ENCODE measurements at places on chromosomes 3 and 15.

DNA sequence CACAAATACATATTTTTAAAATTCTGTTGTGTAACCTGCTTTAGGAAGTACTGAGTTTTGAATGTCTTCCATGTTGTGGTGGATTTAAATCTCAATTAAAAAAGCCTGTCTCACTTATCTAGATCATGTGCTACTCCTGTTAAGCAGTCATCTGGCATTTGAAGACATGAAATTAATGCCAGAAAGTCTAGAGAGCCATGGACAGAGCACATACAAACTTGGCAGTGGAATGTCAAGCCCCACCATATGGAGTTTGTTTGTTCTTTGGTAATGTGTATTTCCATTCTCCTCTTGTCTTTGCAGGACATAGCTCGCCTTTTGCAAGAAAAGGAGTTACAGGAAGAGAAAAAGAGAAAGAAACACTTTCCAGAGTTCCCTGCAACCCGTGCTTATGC is 39.3 kb upstream of the UTS2B start:
- DNase-seq = no peak

- DNase-seq = no peak
Observed at GRCh38 chr3:127974226-127974625, 59.2 kb downstream of the KBTBD12 start.

DNA sequence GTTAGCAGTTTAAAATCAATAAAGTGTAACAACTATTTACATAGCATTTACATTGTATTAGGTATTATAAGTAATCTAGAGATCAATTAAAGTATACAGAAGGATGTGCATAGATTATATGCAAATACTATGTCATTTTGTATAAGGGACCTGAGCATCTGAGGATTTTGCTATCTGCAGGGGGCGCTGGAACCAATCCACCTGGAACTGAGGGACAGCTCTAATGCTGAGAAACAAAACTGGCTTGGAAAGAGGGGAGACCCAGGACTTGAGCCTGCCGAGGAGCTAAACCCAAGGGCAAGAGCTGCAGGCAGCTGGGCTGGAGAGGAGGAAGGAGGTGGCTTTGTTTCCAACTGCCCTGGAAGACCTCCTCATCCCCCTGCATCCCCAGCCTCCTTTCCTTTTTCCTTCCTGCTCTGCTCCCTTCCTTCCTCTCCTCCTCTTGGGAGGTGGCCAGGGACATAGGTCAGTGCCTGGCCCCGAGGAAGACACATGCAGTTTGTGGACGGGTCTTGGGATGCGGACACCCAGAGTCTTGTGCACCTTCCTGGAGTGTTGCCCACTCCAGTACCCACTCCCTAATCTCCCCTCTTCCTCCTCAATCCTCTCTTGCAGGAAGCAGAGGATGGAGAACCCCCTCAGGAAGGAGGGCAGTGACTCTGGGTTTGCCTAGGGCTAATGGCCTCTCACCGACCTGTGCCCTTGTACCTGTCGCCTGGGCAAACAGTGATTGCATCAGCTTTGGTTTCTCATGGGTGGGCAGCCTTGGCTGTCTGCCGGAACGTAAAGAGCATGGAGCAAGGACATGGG is 825 bp upstream of the RTP3 start:
- DNase-seq = peak; percentile 11

DNA sequence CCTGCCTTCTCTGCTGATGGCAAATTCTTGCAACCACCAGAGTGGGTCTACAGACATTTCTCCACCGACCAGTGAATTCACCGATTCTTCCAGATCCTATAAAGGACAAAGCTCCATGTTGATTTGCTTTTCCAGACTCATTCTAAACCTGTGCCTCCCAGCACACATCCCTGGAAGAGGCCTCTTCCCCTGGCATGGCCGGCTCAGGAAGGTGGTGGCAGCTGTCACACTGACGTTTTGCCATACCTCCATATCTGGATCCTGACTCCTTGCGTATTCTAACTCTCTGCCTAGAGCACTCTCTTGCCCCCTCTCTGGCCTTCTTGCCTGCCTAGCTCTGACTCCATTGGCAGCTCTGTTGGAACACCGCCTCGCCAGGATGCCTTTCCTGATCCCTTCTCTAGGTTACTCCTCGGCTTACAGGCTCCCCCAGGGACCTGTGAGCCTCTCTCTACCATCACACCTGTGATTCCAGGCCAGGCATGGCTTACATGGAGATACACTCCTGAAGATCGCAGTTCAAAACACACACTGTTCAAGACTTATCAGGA is 31.0 kb downstream of the SLCO2A1 start:
- DNase-seq = no peak

DNA sequence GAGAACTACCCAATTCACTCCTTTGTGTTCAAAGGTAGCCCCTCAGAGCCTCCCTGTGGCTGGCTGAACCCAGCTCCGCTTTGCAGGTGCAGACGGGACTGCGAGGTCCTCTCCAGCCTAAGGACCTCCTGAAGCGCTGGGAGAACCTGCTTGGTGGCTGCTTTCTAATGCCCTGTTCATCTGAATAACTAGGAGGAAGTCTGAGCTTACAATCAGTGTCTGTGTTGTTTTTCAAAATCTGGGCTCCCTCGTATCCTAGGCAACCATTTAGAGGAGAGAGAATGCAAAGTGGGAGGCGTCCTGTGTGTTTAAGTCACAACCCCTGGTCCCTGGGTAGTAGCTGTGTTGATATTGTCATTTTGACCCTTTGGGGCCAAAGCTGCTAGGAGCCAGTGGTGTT is 99.9 kb downstream of the GABRG3 start:
- DNase-seq = no peak

DNA sequence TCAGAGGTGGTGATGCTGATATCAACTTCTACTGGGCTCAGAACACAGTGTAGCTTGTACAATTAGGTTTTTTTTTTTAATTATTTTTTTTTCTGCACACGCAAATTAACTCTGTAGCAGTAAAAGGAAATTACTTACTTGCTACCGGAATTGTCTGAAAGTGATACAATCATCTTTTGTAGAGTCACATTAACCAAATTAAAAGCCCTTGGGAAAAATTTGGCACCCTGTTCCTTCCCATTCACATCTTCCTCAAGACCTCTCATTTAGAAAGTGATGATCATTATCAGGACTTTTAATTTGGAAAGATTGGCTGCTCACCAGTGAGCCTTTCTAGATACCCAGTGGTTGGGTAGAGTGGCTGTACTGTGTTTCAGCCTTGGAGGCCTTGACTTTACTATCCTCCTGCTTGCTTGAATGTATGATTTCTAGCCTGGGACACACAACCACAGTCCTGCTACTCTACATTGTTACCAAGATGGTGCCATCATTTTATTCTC is 158.3 kb downstream of the ECT2 start:
- DNase-seq = no peak

GRCh38 chr3:155995525-155996370 is 124.6 kb upstream of the KCNAB1 start:
- DNase-seq = no peak

GRCh38 chr3:114519415-114519814 is 225.6 kb downstream of the TIGIT start:
- DNase-seq = no peak

GRCh38 chr15:60379525-60380274 is 18.1 kb downstream of the ANXA2 start:
- no peak for DNase-seq

DNA sequence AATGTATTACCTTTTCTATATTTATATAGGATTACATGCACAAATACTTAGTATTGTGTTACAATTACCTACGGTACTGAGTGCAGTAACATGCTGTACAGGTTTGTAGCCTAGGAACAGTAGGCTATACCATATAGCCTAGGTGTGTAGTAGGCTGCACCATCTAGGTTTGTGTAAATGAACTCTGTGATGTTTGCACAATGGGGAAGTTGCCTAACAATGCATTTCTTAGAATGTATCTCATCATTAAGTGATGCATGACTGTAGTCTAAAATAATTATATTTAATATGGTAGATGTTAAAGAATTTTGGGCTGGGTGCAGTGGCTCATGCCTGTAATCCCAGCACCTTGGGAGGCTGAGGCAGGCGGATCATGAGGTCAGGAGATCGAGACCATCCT is 281.0 kb downstream of the KLF13 start:
- no peak for DNase-seq

DNA sequence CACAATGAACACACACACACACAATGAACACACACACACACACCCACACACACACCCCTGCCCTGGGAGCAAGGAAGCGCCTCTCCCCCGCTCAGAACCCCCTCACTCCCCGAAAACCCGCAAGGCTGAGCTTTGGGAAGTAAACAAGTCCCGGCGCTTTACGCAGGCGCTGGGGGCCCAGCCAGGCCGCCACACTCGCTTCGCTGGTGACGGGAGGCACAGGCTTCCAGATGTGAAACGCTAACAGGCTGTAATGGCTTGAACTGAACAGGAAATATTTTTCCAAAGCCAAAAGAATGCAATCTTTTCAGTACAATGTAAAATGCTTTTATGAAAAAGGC is 122.7 kb upstream of the IGF1R start:
- no peak for DNase-seq

DNA sequence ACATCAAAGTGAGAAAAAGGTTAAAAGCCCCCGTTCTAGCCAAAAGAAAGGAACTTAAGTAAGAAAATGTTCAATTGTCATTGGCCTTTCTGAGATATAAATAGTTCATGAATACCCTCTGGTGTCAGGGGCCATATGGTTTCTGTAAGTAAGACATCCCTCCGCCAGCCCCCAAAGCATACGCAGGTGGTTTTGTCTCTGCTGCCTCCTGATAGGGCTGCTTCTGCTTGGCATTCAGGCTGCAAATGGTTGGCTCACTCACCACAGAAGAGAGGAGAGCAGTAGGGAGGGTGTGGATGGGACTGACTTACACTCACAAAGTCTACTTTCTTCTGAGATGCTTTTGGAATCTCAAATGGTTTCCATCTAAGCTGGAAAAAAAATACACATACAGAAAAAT is 29.8 kb downstream of the HGD start:
- DNase-seq = no peak

DNA sequence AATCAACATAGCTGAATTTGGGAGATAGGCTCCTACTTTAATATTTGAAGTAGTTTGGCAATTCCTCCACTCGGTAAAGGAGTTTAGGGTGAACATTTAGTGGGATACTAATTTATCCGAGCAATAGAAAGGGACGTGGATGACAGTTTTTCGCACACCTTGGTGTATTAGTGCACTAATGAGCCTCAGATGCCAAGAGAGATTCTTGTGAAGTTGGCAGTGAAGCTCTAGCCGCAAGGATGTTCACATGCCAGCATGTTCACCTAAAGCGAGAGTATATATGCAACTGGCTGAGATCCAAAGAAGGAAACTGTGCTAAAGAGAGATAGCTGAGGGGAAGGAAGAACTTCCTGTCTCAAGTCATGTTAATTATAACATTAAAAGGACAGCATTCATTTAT is 58.5 kb downstream of the TGFBR2 start:
- DNase-seq = no peak

- no peak for DNase-seq
Observed at GRCh38 chr3:126267169-126267975, 87.0 kb upstream of the ALDH1L1 start.

GRCh38 chr15:75729326-75730069 is 16.9 kb upstream of the CSPG4 start:
- DNase-seq = no peak

GRCh38 chr3:143010024-143010423 is 8.7 kb downstream of the U2SURP start:
- DNase-seq = no peak

DNA sequence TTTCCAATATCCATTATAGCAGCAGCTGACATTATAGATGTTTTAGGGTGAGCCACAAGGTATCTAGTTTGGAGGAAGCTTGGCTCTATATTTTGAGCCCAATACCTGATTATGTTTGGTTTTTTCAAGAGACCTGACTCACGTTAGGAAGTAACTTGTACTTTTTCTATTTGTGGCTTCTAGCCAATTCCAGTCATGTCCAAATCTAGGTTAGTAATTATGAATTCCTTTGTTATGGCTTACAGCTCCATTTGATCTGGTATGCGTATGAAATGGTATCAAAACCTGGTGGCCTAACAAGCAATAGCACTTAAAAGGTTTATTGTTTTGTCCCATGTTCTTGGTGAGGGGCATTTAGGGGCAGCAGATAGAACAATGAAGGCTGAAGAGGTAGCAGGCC is 115.9 kb downstream of the TOP2B start:
- no peak for DNase-seq

- DNase-seq = no peak
Observed at GRCh38 chr3:27287052-27287451, 82.1 kb downstream of the NEK10 start.

DNA sequence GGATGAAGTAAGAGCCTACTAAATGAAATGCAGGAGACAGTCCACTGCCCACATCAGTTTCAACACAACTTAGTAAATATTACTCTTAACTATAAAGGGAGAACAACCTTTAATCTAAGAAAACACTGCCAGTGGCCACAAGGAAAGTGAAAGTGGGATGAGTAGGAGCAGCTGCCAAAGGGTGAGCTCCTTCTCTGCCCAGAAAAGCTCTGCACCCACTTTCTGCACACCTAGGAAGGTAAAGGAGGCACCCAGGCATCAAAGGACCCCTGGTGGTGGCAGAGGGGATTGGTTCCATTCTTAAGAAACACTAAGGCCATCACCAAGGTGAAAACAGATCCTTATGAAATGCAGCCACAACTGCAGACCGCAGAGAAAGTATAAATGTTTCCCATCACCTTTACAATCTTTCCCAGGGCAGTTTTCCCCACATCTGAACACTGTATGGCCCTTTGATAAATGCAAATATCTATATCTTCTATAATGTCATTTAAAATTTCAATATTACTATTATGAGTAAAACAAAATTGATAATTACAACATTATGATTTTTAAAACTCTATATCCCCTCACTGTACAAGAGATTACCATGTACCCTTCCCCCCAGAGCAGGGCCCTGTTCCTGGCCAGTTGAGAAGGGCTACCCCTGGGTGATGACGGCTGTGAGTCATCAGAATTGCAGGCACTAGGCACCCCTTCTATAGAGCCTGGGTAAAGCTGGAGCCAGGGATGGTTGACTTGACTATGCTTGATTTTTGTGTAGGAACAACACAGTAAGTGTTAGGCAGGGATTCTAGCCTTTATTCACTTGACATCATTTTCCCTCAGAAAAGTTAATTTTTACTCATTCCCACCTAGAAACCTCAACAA is 92.0 kb downstream of the SNRK start:
- peak; percentile 62 for DNase-seq

GRCh38 chr3:157131861-157132260 is 28.1 kb downstream of the CCNL1 start:
- no peak for DNase-seq

DNA sequence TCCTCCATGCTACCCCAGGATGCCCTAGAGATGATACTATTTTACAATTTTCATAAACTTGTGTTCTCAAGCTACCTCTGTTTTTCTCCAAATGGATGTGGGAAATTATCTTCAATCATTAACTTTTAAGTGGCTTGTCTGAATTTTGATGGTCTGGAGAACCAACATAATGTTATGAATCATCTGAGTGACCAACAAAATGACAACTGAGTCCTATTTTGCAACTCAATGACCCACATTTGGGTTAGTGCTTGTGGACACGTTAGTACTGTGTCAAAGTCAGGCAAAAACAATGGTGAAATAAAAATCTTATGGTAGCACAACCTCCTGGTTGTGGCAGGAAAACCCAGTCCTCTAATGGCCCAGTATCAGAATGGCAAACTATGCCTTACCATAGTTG is 352.4 kb upstream of the ZNF385D start:
- DNase-seq = no peak
